ENCODE measurements at places on chromosomes 16 and 17.

GRCh38 chr17:59357929-59358328, 26.5 kb downstream of the YPEL2 start:
- peak; percentile 90 for DNase-seq

DNA sequence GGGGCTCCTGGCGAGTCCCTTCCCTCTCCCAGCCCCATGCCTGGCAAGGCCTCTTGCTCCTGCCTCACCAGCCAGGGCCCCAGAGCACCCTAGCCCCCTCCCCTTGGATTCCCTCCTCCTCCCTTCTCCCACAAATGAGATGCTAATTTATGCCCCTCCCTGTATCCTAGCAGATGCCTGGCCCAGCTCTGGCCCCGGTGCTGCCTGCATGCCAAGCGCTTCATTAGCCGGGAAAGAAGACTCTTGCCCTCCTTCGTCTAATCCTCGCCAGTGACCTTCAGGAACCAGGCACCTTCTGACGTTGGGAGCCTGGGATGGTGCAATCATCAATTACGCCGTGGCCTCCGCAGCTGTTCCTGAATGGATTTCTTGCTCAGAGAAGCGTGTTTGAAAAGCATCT, 127.8 kb downstream of the SDK2 start:
- DNase-seq: no peak

DNA sequence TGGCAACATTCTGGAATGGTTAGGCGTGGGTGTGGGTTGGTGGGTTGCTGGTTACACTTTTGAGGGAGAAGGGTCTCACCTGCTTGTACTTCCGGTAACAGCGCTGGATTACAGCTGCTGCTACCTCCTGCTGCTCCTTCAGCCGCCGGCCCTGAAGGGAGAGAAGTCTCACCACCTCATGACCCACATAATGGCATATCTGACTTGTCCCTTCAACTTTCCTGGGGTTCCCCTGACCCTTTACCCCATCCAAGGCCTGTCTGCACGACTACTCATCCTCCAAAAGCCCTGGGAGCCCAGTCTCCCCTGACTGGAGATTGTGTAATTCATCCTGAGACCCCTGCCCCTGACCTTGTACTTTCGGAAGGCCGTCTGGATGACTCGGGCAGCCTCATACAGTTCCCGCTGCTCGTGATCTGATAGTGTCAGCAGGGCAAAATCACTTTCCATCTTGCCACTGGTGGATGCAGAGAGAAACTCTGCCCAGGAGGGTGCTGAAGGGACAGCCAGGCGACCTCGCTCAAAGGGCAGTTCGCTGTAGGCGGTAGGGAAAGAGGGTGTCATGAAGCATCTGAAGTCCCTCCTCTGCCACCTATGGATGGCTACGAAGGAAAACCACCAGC, 2.0 kb upstream of the SPAG7 start:
- no peak for DNase-seq

- no peak for DNase-seq
These were observed 5.8 kb downstream of the PDK2 start for GRCh38 chr17:50100921-50101345.

DNA sequence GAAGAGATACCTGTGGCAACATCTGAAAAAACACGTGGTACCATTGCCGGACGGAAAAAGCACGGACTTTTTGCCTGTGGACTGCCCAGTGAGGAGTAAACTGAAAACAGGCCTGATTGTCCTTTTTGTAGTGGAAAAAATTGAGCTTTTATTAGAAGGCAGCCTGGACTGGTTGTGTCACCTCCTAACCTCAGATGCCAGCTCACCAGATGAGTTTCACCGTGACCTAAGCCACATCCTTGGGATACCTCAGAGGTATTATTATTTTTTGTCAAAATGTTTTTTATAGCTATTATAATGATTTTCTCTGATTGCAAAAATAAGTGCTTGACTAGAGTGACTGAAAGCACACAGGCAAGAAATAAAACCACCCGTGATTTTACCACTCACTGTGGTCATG, 34.9 kb downstream of the RNF213 start:
- no peak for DNase-seq

GRCh38 chr16:69413045-69413664, 11.3 kb upstream of the CYB5B start:
- DNase-seq: no peak

- DNase-seq: no peak
These were observed 19.1 kb downstream of the NOD2 start for GRCh38 chr16:50712560-50712898.

- DNase-seq: no peak
These were observed 7.8 kb downstream of the ATP2A3 start for GRCh38 chr17:3956327-3956957.

GRCh38 chr16:60107437-60107836, 1373.3 kb upstream of the GOT2 start:
- peak; percentile 63 for DNase-seq

DNA sequence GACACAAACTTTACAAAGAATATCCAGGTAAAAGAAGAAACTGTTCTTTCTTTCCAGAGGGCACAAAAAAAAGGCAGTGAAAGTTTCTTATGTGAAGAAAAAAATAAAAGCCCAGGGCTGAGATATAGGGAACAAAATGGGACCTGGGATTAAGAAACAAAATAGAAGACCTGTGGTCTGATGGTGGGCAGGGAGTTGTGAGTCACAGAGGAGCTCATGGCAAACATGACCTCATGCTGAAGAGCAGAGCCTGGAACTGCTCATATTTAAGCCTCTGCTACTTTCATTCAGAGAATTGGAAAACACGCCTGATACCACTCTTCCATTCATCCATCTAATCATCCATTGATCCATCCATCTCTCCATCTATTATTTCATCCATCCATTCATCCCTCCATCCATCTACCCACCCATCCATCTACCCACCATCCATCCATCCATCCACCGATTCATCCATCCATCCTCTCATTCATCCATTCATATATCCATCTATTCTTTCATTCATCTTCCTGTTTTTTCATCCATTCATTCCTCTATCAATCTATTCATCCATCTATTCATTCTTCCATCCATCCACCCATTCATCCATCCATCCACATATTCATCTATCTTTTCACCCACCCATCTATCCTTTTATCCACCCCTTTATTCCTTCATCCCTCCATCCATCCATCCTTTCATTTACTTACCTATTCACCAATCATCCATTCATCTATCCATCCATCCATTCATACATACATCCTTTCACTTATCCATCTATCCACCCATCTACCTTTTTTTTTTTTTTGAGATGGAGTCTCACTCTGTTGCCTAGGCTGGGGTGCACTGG, 30.0 kb downstream of the WFDC1 start:
- DNase-seq: peak; percentile 24

GRCh38 chr16:69126221-69126620, 6.2 kb downstream of the CHTF8 start:
- DNase-seq: no peak

DNA sequence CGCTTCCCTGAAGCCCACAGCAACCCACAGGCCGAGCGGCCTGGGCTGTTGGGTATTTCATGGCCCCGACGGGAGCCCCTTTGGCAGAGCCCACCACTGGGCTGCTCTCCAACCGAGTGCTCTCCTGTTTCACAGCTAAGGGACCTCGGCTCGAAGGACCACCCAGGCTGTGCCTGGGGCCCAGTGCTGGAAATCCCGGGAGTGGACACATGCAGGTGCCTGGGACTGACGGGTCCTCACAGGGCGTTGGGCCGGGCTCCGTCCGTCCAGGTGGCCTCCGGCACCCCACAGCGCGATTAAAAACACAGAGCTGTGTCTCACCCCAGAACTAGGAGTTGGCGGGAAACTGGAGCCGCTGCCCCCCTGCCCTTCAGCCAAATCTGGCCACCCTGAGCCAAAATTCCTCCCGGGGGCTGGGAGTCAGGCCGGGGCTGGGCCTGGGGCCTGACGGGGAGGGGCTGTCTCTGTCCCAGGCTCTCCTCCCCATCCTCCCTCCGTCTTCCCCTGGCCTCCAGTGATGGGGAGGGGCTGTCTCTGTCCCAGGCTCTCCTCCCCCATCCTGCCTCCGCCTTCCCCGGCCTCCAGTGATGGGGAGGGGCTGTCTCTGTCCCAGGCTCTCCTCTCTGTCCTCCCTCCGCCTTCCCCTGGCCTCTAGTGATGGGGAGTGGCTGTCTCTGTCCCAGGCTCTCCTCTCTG, 14.1 kb downstream of the UTS2R start:
- DNase-seq: no peak

DNA sequence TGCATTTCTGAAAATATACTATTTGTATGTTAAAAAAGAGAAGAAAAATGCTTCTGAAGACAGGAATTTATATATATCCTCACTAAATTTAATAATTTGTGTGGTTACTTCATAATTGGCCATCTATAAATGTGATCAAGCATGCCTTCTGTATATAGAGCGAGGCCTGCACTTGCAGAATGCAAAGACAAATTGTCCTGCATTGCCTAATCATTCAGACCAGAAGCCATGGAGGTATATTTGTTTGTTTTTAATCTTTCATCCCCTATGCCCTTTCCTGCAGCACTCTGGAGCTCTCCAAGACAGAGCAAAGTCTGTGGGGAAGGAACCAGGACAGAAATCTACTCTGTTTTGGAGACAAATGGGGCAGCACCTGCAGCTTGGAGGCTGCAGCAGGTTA, 23.8 kb upstream of the DDX52 start:
- no peak for DNase-seq

- no peak for DNase-seq
These were observed 1347.6 kb downstream of the CDH11 start for GRCh38 chr16:63774302-63774701.

- no peak for DNase-seq
These were observed 2.7 kb downstream of the MNT start for GRCh38 chr17:2398182-2398581.

DNA sequence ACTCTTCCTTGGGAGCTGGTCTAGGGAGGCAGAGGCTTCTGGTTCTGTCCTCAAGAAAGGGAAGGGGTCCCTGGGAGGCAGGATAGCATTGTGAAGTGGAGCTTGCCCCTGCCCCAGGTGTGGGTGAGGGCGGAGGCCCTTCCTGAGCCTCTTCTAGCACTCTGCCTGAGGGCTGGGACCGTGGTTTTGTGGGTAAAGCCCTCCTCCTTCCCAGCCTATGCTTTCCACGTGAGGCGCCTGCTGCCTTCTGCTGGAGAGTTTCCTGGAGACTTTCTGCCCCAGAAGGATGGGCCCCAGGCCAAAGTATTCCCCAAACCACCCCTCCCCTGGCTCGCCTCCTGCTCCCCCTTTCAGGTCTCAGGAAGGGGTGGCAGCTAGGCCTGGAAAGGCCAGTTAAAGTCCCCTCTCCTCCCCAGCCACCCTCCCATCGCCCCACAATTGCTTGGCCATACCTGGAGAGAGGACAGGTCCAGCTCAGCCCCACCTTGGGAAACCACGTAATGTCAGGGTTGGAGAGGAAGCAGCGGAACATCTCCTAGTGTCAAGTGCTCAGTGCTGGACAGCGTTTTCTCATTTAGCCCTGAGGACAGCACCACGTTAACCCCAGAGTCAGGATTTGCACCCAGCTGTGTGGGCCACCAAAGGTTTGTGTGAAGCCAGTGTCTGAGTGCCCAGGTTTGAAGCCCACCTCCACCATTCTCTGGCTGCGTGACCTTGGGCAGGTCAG, 5.6 kb downstream of the SBK1 start:
- DNase-seq: no peak

DNA sequence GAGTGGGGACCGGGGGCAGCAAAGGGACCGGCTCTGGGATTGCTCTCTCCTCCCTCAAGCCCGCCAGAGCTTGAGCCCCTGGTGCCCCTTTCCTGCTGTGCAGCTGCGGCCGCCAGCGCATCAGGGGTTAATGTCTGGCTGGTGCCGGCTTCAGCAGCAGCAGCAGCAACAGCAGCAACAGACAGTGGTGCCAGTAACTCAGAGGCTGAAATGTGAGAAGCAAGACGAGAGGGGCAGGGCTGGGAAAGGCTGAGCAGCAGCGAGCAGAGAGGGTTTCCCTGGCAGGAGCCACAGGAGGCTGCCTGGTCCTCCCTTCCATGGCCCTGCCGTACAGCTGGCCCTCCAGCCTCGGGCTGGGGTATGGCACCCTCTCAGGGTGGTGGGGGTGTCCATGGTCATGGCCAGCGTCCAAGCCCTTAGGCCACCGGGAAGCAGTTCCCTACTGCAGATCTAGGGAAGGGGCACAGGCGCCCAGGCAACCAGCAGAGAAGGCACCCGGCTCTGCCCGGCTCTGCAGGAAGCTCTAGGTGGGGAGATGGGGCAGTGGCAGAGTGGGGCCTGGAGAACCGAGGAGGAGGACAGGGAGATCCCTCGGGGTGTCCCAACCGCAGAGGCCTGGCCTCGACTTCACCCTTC, 21.1 kb upstream of the TFAP4 start:
- peak; percentile 59 for DNase-seq

All from epithelial cell of esophagus (primary cell).